ENCODE measurements at places on chromosomes 3 and 15.

- no peak for DNase-seq
These were observed 57.7 kb downstream of the SEMA5B start for GRCh38 chr3:122969585-122970469.

GRCh38 chr15:36734366-36734765 is 154.9 kb downstream of the CDIN1 start:
- DNase-seq, result no peak

DNA sequence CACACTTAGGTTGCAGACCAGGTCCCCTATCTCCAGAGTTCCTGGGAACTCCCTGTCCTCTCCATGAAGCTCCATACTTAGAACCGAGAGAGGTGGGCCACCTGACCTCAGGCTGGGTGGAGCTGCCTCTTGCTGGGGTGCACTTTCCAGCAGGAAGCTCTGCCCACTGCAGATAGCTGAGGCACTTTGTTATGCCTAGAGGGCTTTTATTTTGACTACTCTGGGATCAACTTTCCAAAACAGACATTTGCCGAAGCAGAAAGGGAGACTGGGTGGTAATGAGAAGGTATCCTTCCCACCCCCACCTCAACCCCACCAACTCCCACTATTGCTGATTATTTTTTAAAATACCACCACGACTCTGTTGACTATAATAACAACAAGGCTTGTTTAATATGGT is 54.7 kb downstream of the CLDN11 start:
- DNase-seq, result no peak

GRCh38 chr3:14130707-14131106 is 5.9 kb downstream of the TMEM43 start:
- DNase-seq, result no peak

GRCh38 chr15:91165850-91166249 is 65.8 kb downstream of the SV2B start:
- no peak for DNase-seq

GRCh38 chr3:184085389-184085852 is 11.4 kb upstream of the HTR3E start:
- DNase-seq, result peak; percentile 58

DNA sequence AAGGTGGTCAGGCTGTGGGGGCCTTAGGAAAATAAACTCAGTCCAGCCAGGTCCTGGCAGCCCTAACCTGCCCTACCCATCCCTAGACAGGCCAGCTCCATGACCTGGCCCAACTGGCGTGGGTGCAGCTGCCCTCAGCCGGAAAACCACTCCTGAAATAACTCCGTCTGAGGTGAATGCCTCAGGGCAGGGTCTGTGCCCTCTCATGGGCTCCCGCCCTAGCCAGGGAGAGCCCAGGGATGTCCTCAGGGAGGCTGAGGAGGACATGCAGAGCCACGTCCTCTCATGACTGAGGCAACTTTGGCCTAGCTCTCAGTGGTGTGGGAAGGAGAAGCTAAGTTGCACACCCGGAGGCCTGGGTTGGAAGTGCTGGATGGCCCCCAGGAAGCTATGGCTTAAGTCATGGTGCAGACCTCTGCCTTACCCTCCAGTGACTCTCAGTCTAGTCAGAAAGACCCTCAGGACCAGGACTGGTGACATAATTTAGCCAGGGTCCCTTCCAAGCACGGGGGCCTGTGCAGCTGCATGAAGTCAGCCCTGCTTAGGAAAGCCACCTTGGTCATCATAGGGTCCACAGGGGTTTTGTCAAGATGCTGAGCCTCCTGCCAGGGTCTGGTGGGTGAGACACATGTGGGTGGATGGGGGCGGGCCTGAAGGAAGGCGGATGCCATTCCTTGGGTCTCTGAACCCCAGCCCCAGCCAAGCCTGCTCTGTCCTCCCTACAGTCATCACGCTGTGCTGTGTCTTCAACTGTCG is 7.4 kb downstream of the TMIE start:
- no peak for DNase-seq

- DNase-seq, result no peak
These were observed 440.5 kb downstream of the NR2F2 start for GRCh38 chr15:96771035-96771434.

- DNase-seq, result no peak
These were observed 39.2 kb downstream of the SNX4 start for GRCh38 chr3:125480656-125481374.

GRCh38 chr15:61339516-61339915 is 110.4 kb upstream of the RORA start:
- no peak for DNase-seq

DNA sequence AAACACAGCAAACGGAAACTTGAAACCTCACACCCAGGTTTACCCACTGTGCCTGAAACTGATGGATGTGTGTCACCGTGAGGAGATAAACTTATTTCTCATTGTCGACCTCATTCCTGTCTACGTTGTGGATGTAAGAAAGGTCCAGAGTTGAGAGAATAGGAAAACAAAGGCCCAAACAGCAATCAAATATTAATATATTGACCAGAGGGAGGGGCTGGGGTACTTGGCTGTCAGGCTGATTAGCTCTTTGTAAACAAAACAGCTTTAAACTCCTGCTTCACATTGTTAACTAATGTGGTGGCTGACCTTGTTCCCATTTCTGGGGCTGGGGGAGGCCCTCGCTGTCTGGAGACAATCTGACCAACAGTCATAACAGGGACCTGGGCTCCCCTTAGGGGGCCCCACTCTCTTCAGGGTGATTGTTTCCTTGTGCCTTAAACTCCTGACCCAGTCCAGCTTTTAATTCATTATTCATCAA is 937.6 kb downstream of the MCTP2 start:
- no peak for DNase-seq

- DNase-seq, result no peak
These were observed 41.3 kb upstream of the ICE2 start for GRCh38 chr15:60520013-60520824.

GRCh38 chr15:98599909-98600691 is 48.2 kb upstream of the IGF1R start:
- peak; percentile 14 for DNase-seq

DNA sequence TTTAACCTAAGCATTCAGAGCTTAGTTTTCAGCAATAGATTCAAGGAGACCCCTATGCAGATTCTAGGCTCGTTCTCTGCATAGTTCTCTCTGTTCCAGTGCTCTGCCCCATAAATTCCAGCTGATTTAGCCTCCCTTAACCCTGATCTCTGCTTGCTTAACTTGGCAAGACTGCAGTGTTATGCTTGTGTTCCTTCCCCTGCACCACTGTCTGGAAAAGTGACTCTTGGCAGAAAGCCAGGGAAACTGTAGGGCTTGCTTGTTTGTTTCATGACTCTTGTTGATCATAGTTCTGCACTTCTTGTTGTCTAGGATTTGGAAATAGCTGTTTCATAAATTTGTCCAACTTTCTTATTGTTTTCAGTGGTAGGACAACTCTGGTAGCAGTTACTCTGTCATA is 40.1 kb downstream of the ANAPC13 start:
- no peak for DNase-seq

DNA sequence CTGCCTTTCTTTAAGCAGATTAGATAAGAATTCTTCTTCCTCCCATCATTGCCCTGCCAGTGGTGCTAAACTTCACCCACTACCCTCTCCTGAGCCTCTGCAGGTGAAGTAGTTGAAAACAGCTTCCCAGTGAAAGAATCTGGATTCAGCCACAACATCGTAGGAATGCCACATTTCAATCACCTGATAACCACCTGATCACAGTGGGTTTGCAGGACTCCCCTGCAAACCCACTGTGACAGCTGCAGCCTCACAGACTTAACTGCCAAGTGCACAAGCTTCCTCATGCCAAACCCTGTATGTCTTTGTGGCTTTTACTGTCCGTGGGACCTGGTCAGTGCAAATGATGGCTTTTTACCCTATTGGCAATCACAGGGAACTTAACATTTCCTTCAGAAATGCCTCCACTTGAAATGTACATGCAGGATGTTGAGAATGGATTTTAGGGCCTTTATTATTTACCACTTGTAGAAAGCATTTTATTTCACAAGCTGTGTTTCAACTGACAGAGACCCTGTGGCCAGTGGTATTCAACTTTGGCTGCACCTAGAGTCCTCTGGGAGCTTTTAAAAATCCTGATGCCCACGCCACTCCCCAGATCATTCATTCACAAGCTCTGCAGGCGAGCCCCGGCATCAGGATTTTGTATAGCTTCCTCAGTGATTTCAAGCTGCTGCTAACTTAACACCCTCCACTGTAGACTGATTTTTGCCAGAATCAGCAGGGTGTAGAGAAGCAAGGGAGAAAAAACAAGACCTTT is 49.1 kb downstream of the OXNAD1 start:
- peak; percentile 19 for DNase-seq

DNA sequence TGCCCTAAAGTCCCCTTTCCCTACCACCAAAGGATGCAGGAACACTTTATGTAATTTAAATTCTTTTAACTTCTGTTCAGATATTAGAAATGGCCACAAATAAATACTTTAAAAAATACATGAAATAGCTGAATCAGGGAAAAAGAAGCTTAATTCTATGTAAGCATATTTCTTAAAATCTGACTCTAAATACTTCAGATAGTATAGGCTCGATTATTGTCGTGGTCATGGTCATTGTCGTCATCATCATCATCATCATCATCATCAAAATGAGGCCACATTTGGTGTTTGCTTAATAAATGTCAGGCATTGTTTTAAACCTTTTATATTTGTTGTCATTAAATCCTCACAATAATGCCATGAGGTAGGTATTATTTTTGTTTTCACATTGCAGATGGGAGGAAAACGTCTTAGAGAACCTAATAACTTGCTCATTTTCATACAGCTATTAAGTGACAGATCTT is 14.6 kb downstream of the SLC2A2 start:
- no peak for DNase-seq

DNA sequence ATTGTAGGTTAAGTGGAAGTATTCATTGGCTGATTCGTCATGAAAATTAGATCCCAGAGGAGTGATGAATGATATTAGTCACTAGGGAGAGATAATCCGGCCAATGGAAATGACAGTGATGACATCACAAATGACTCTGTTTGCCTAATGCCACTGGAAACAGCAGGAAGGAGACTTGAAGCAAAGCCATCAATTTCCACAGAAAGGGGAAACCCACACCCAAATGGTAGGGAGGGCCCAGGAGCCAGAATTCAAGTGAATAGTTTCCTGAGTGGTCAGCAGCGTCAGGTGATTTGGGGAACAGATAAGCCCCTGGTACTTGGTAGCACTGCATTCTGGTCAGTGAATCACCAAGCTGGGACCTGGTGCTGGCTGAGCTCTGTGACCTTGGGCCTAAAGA is 3.3 kb upstream of the ADAMTS9 start:
- DNase-seq, result no peak

DNA sequence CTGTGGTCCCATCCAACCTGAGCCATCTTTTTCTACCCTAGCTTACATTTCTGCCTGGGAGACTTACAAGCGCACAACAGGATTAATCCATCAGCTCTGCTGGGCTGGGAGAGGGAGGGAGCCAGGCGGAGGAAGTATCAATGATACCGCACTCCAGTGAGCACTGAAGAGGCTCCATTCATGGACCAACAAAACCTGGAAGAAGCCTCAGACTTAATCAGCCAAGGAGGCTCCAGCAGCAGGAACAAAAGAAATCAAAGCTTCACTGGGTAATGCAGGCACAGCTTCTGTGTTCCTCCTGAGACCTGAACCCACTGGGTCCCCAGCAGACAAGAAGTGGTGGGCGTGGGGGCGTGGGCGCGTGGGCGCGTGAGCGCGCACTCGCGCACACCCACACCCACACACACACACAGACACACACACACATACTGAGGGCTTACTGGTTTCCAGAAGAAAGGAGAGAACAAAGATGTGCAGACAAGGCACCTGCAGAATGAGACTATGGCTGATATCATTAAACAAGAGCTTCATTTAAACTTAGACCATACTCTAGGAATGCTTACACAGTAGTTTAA is 87.0 kb upstream of the BOC start:
- no peak for DNase-seq

DNA sequence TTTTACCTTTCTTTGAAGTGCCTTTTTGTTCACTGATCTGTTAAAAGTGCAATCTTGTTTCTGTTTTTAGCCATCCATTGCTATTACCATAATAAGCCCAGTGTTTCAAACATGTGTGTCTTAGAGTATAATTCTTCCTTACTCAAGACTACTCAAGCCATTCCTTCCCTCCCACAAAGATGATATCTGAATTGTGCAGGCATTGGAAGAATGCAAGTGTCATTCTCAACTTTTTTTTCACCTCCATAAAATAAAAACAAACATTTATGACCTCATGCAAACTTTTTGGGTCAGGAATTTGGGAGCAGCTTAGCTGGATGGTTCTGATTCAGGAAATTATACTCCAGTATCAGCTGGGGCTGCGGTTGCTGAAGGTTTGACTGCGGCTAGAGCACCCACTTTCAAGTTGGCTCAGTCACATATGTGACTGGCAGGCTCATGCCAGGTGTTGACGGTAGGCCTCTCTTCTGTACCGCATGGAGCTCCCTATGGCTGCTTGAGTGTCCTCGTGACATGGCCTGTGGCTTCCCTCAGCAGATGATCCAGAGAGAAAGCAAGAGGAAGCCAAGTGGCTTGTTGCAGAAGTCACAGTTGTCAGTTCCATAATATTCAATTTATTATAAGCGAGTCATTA is 490.8 kb downstream of the CNTN4 start:
- DNase-seq, result no peak

DNA sequence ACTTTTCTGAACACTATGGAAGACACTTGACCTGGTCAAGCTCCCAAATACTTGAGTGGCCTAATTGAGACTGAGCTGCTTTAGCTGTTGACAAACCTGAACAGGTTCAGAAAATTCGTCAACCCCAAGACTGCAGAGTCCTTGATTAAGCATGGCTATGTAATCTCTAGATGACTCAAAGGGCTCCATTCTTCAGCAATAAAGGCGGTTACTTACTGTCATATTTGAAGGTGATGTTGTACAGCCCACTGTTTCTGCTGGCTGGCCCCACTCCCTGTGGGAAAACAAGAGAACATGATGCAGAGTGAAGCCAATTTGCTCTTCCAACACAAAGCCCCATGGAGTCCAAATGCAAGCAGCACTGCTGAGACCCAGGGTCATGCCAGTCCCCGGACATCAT is 45.1 kb downstream of the IL17RD start:
- no peak for DNase-seq

DNA sequence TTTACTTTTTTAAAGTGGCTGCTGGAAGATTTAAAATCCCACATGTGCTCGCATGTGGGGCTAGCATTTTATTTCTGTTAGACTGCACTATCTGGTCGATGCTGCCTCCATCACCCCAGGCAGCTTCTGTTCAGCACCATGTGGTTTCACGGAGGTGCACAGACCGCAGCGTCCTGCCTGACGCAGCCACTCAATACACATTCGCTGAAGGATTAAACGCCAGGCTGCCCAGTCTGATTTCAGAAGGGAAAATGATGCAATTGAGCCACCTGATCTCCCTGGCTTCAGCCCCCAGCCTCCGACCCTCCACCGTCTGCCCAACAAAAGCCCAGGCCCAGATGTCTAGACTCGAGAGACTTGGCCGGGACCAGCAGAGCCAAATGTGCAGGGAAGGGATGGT is 84.5 kb downstream of the MEGF11 start:
- no peak for DNase-seq

All from AML-193 (cell line).